Stimulated activated CD4-positive, alpha-beta T cell treated with anti-CD3 and anti-CD28 coated beads, Interleukin-15, amount 100 ng/mL, for 48 hours (primary cell): ENCODE measurements at places on chromosomes 1 and 21.
A peak's percentile ranks its signal among the peaks of the same experiment; 100 is the strongest.

GRCh38 chr1:58627221-58627620 lies 50.2 kb upstream of the TACSTD2 start:
- no peak for DNase-seq

GRCh38 chr1:58432851-58433668 lies 113.5 kb downstream of the OMA1 start:
- DNase-seq: no peak

DNA sequence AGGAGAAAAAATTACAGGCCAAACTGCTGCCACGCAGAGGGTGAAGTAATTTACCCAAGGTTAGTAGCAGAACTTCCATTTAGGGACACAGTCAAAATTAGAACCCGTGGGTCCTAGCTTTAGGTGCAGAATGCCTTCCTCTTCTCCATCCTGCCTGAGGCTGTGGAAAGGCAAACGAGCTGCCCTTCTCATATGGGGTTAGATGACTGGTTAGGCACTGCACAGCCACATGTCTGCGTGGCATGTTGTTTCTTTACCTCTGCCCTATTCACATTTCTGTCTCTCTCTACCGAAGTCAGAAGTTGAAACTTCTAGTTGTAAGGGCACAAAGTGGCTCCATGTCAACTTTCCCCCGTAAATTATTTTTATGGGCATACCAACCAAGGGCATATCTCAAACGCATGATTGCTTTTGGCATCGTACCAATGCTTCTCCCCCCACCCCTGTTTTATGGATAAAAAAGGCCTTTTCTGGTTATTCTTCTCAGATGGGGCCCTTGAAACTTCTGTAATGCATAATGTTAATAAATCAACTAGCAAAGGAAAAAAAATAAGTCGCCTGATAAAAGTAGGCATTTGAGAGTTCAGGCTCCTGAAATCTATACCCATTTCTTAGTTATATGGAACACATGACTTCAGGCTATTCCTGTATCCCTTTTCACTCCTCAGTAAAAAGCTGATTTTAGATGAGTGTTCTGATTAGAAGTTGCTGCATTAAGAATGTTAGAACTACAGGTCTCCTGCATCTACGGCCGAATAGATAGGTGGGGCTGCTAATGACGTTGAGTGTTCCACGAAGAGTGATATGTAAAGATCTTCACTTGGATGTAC lies 139.6 kb upstream of the NRIP1 start:
- DNase-seq: no peak

DNA sequence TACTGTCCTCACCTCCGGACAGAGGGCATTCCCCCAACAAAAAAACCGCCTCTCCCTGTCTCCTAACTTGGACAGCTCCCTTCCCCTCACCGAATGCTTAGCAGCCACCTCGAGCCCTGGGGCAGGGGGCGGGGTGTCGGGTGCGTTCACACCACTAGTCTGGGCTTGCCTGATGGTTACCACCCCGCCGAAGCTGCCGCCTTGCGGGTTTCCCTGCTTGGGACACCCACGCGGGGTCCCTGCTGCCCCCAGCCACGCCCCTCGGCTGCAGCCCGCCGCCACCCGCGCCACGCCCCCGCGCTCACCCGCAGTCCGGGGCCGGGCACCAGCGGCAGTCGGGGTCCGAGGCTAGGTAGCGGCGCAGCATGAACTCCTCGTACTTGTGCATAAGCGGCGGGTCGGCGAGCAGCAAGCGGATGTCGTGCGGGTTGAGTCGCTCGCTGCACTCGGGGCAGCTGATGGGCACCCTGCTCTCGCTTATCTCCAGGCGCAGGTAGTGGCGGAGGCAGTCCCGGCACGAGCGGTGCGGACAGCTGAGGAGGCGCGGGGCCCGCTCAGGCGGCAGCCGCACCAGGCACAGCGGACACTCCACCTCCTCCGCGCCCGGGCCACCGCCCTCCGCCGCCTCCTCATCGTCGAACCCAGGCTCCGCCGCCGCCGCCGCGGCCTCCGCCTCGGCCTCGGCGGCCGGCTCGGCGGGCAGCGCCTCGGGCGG lies 706 bp downstream of the RNF19B start:
- peak; percentile 38 for DNase-seq

DNA sequence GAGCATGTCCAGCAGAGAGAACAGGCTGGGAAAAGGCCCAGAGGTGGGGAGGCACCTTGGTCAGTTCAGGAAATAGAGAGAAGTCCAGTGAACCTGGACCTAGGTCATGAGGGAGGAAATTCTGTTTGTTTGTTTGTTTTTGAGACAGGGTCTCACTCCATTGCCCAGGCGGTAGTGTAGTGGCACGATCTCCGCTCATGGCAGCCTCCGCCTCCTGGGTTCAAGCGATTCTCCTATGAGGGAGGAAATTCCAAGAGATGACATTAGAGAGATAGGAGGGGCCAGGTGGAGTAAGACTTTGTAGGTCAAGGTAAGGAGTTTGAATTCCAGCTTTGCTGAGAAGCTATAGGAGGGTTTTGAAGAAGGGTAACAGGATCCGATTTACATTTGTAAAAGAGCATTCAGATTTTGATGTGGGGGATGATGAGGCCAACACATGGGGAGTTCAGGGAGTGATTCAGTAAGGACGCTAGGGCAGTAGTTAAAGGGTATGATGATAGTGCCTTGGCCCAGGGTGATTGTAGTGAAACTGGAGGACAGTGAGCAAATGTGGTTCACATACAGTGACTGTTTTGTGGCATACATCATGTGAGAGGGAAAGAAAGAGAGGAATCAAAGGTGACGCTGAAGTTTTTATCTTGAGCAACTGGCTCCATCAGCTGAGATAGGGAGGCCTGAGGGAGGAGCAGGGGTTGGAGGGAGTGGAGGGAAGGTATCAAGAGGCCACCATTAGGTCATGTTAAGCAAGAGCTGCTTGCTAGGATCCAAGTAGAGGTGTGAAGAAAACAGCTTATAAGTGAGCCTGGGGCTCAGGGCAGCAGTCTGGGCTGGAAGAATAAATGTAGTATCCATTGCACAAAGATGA lies 8.3 kb upstream of the TRABD2B start:
- no peak for DNase-seq

DNA sequence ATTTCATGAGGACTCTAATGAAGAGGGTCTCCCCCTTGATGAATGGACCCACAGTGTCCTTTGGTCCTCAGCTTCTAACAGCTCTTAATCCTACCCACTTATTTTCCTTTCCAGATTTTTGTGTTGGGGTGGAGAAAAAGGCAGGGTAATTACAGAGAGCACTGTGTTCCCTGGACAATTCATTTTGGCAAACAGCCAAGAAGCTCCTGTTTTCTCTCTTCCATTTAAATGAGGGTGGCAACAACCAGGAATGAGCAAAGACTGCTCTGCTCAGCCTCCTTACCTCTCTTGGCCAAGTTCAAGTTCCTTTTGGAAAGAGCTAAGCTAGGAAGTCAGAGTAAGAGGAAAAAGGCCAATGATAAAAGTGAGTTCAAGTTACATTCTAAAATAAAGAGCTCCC lies 11.9 kb downstream of the XKR8 start:
- DNase-seq: no peak

GRCh38 chr1:173758980-173759379 lies 44.2 kb downstream of the KLHL20 start:
- DNase-seq: no peak

DNA sequence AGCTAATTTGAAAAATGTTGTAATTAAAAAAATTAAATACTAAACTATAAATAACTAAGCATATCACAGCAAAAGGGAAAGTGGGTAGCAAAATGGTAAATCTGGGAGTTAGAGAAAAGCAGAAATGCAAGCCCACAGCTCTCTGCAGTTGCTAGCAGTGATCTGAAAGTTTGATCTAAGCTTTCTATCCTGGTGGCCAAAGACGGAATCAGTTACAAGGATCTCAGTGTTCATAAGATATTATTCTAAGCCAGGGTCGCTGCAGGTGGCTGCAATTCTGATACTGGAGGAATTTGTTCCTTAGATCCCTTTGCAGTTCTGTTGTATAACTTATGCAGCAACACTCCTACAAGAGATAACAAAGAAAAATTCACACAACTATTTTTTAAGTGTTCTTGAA lies 363.7 kb downstream of the SETD4 start:
- no peak for DNase-seq
